ENCODE measurements at places on chromosomes 6 and 20.

GRCh38 chr6:81788748-81789147 is 36.3 kb upstream of the TENT5A start:
- DNase-seq = no peak

- DNase-seq = no peak
Observed at GRCh38 chr6:114844359-114844758, 501.5 kb upstream of the HS3ST5 start.

- no peak for DNase-seq
Observed at GRCh38 chr6:15511248-15512125, 151.3 kb downstream of the DTNBP1 start.

GRCh38 chr20:47531458-47531857 is 29.8 kb downstream of the NCOA3 start:
- DNase-seq = no peak

GRCh38 chr20:43969501-43970182 is 55.0 kb downstream of the TOX2 start:
- DNase-seq = no peak

DNA sequence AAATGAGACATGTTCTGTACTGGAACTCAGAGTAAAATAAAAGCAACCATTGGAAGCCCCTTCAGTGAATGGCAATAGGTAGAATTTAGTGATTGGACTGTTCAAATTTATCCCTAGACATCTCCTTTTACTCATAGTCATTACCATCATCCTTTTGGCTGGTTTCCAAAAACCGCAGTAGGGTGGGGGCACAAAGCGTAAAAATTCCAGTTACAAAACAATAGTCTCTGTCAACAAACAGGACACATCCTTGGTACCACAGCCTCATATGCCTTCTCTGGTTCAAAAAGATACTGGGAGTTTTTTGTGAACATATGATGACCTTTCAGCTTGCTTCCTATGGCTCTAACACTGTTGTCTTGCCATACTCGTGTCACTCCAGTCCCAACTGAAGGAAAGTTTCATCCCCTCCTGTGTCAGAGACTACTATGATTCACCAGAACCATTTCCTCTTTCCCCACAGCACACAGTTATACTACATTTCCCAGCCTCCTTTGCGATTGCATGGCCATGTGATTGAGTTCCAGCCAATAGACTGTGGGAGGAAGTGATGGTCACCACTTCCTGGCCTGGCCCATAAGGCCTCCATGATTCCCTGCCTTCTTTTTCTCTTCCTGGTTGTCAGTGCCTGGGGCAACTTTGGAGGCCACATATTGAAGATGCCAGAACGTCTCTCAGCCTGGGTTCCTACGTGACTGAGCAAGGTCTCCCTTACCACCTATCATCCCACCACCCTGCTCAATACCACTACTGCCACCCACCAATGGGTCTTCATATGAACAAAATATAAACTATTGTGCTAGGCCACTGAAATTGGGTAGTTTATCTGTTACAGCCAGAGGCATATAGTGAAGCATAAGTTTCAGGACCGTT is 162.4 kb downstream of the ID4 start:
- no peak for DNase-seq

GRCh38 chr6:49269190-49269589 is 193.9 kb downstream of the MMUT start:
- DNase-seq = no peak

GRCh38 chr6:148593813-148594170 is 153.0 kb upstream of the UST start:
- DNase-seq = no peak

DNA sequence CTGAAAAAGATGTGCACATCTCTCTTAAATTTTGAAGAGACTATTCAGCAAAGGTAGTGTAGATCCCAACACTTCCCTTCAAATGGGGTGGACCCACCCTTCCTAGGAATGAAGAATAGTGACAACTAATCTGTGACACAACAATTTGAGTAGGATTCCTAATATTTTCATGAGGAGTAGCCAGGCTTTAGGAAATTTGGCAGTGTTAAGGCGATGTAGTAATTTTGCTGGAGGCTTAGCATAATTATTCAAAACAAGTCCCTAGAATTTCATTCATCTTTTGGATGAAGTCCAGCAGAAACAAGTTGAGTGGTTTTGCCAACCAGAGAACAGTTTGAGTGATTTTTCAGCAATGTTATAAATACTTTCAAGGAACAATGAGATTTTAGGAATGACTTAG is 52.4 kb downstream of the ELOVL4 start:
- DNase-seq = no peak

DNA sequence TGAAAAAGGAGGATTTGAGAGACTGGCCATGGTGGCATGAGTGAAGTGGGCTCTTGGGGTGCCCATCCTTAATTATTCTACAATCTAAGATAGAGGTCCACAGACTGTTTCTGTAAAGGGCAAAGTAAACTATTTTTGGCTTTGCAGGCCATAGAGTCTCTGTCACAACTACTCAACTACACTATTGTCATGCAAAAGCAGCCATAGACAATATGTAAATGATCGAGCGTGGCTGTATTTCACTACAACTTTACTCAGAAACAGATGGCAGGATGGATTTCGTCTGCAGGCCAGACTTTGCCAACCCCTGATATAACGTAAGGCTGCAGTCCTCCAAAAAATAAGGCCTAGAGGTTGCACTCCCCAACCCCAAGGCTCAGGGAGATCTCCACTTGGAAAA is 58.2 kb upstream of the NAA20 start:
- DNase-seq = no peak

DNA sequence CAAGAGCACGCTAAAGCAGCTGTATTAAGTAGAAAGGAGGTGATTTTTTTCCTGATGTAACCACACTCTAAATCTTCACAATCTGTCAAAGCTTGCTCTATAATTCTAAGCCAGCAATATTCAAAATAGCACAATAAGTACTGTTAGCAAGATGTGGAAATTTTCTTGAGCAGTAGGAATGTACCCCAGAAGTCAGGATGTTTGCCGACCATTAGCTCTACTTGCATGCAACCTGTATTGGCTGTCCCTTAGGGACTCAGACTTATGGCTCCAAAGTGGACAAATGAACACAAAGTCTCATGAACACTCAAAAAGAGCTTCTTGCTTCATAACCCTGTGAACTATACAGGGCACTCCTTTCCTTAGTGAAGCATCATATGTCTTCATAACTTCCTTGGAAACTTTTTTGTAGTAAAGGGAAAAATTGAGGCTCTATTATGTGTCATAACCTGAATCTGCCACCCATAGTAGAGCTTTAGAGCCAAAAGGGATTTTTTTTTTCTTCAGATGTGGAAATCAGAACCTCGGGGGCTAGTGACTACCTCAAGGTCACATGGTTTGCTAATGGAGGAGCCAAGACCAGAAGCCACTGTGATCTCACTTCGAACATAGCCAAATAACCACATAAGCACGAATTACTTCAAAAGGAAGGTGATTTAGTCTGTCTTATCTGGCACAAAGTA is 54.5 kb downstream of the ADGRG6 start:
- no peak for DNase-seq

DNA sequence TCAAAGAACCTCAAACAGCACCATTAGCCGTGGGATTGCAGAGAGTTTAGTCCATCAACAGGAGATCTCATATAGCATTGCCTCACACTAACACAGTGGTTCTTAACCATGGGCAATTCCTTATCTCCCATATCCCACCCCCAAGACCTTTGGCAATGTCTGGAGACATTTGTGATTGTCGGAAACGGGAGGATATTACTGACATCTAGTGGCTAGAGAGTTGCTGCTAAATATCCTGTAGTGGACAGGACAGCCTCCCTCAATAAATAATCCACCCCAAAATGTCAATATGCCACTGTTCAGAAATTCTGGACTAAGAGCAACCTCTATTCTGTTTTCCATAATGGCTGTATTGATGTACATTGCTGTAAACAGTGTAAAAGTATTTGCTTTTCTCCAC is 210.1 kb upstream of the CCN2 start:
- no peak for DNase-seq

DNA sequence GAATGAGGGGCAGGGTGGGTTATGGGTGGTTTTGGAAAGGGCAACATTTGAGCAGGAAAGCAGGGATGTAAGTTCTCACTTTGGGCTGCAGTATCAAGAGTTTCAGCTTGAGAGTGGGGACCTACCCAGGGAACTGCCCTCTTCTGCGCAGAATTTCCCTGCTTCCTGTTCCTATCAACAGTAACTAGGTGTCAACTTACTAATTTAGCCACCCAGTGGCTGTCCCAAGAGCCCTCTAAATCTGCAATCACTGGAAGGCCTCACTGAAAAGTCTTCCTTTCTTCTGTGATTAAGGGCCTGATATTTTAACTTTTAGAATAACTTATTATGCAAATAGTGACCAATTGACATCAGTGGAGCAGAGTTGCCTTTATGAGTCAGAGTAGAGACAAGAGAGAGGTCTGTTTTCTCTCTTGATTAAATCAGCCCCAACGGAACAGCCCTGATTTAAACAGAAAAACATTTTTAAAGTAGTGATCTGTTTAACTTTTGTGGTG is 118.2 kb upstream of the RIPOR2 start:
- no peak for DNase-seq

DNA sequence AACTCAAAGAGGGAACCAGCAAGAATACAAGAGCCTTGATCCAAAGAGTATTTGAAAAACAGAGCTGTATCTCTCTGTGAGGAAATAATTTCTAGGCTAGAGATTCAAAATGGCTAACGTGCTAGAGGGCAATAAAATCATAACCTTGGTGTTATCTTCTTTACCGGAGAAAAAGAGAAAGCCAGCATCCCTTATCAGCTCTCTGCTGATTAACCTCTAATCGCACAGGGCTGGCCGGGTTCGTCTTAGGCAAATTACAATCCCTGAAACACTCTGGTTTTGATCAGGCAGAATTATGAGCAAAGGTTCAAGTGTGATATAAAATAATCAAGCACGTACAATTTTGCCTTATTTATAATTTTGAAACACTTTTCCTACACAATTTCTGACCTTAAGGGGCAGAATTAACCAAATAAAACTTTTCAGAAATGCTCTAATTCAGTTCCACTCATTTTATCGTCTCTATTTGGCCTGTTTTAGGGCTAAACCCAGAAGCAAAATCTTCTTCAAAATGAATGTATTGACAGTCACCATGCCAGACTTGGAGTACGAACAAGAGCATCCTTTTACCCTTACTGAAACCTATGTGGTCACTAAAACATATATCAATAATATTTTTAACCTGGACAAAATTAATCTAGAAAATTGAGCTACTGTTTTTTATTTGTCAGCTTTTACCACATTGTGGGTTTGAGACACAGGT is 13.7 kb downstream of the PSMB9 start:
- no peak for DNase-seq

- no peak for DNase-seq
Observed at GRCh38 chr20:38186788-38187221, 21.7 kb upstream of the TGM2 start.

- no peak for DNase-seq
Observed at GRCh38 chr6:108115598-108116058, 41.1 kb upstream of the OSTM1 start.

- no peak for DNase-seq
Observed at GRCh38 chr6:17972978-17973622, 14.3 kb downstream of the KIF13A start.

DNA sequence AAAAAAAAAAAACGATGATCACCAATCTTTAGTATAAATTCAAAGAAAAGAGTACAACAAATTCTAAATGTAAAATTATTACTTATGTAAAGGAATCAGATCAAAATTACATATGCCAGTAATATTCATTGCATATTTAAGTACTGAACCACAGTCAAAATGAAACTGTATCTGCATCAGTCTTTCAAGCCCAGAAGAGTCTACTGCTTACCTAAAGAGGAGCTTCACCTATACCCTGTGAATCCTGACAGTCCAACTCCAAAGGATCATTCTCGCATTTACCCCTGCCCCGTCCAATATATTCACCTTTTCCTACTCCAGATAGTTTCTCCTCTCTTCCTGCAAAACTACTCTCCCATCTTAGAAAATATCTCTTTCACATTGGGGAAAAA is 9.2 kb downstream of the ATG5 start:
- DNase-seq = no peak

GRCh38 chr6:35489995-35490791 is 6.7 kb downstream of the TEAD3 start:
- no peak for DNase-seq

DNA sequence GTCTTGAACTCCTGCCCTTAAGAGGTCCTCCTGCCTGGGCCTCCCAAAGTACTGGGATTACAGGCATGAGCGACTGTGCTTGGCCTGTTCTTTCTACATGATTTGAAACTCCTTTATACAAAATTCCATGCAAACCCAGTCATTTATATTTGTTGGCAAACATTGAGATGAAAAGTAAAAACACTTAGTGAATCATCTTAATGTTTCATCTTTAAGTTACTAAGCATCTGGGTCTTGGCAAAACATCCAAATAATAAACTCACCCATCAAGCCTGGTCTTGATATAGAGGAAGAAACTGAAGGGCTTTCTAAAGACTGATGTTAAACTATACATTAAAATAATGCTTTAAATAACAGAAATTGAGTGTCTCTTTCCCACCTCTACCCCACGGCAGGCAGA is 95.1 kb downstream of the FUT9 start:
- DNase-seq = no peak

GRCh38 chr6:50586331-50586675 is 127.0 kb upstream of the TFAP2D start:
- DNase-seq = no peak

GRCh38 chr6:31764198-31764597 is 1.7 kb downstream of the SAPCD1 start:
- DNase-seq = no peak

DNA sequence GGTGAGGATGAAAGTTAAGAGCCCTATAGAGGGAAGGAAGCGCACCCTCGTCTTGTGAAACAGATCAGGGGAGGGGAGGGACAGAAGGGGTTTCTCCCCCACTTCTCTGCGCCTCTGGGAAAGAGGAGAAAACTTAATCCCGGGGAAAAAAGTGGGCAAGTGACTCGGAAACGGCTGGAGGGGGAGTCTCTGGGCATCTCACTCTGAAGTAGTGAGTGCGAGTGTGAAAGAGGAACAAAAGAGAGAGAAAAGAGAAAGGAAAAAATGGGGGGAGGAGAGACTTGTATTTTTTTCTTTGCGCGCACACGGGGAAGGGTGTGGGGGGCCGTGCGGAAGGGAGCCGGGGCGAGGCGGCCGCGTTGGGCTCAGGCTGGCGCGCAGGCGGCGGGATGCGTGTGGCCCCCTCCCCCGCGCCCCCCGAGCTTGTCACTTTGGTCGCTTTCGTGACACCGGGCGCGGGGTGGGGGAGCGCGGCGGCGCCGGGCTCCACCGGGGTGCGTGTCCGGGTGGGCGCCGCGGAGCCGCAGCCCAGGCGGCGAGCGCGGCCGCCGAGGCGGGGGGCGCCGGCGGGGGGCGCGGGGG is 454 bp downstream of the L3MBTL3 start:
- peak; percentile 17 for DNase-seq

GRCh38 chr20:20343932-20344331 is 24.0 kb upstream of the INSM1 start:
- DNase-seq = no peak

- DNase-seq = no peak
Observed at GRCh38 chr6:3525915-3526314, 69.1 kb upstream of the SLC22A23 start.

GRCh38 chr6:87242311-87242710 is 80.1 kb upstream of the SMIM8 start:
- no peak for DNase-seq

- no peak for DNase-seq
Observed at GRCh38 chr20:54608039-54608745, 132.8 kb downstream of the DOK5 start.

- DNase-seq = no peak
Observed at GRCh38 chr20:1808101-1808500, 87.1 kb upstream of the SIRPA start.

All from activated T-cell treated with anti-CD3 and anti-CD28 coated beads for 24 hours (primary cell).